Left lung (tissue), 14 donors: ENCODE measurements at places on chromosomes 11 and 22. TPM values are rescaled to one million over a fixed set of nuclear protein-coding genes. Genes with fewer than 3 reads are reported as not detected.

- DNase-seq = no peak
- H3K27me3 ChIP-seq = no peaks in the 10 kb centered on the region
- H3K36me3 ChIP-seq = no peaks in the 10 kb centered on the region
- H3K4me3 ChIP-seq = no peak overlapping the region
These were observed 151.7 kb downstream of the SWAP70 start for GRCh38 chr11:9815486-9816136.

GRCh38 chr22:44823396-44823795 is 71.0 kb downstream of the ARHGAP8 start:
- no peaks in the 10 kb centered on the region for H3K27me3 ChIP-seq
- no peaks in the 10 kb centered on the region for H3K36me3 ChIP-seq
- H3K4me3 ChIP-seq = no peak overlapping the region
- no peak overlapping the region for H3K27ac ChIP-seq

DNA sequence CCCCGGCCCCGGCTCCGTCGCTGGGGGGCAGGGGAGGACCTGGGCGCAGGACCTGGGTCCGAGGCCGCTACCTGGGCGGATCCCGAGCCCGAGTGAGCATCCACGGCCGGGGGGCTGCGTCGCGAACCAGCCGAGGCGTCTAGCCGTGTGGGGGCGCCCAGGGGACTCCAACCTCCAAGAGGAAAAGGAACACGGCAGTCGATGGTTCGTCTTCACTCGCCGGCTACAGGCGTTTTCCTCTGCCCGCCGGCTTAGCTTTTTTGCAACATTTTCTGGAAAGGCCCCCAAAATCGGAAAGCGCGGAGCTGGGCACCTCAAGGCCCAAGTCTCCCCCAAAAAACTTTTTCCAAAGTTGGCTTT is 666 bp downstream of the PDGFB start:
- no peaks in the 10 kb centered on the region for H3K36me3 ChIP-seq
- peaks cover 73% of the 10 kb centered on the region for H3K4me1 ChIP-seq
- peak overlapping the region; percentile 44 for H3K27ac ChIP-seq
- H3K4me3 ChIP-seq = peak overlapping the region; percentile 54
- H3K27me3 ChIP-seq = peaks cover 38% of the 10 kb centered on the region
- DNase-seq = no peak

The TPBGL gene
- 0.70 TPM for total RNA-seq

GRCh38 chr11:115607621-115608221 is 103.5 kb upstream of the CADM1 start:
- H3K4me1 ChIP-seq = no peaks in the 10 kb centered on the region
- no peak overlapping the region for H3K4me3 ChIP-seq
- peak; percentile 54 for DNase-seq
- H3K27ac ChIP-seq = no peak overlapping the region
- H3K27me3 ChIP-seq = no peaks in the 10 kb centered on the region

The CPT1B gene
- 20.0 TPM for total RNA-seq

The MMP8 gene
- 0.41 TPM for total RNA-seq

- no peaks in the 10 kb centered on the region for H3K36me3 ChIP-seq
- no peak overlapping the region for H3K4me3 ChIP-seq
- H3K27me3 ChIP-seq = peaks cover 4% of the 10 kb centered on the region
- H3K27ac ChIP-seq = no peak overlapping the region
These were observed 11.7 kb upstream of the LTO1 start for GRCh38 chr11:69686856-69687255.

DNA sequence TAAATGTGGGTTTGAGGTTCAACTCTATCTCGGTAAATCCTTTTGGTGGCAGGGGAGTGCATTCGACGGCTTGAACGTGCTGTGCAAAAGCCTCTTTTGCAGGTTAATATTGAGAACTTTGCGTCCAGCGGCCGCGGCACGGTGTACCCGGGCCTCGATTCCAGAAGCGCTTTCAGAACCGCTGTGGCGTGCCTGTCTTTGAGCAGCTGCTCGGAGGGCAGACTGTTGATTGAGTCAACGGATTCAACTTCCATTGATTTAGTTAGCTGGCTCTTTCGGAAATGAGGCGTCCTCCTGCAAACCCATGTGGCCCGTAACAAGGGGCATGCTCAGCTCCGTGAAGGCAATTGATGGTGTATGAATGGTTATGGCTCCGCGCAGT is 1247.8 kb downstream of the BRD1 start:
- no peak for DNase-seq
- H3K4me1 ChIP-seq = peaks cover 9% of the 10 kb centered on the region
- H3K27me3 ChIP-seq = peaks cover 10% of the 10 kb centered on the region
- H3K27ac ChIP-seq = no peak overlapping the region

DNA sequence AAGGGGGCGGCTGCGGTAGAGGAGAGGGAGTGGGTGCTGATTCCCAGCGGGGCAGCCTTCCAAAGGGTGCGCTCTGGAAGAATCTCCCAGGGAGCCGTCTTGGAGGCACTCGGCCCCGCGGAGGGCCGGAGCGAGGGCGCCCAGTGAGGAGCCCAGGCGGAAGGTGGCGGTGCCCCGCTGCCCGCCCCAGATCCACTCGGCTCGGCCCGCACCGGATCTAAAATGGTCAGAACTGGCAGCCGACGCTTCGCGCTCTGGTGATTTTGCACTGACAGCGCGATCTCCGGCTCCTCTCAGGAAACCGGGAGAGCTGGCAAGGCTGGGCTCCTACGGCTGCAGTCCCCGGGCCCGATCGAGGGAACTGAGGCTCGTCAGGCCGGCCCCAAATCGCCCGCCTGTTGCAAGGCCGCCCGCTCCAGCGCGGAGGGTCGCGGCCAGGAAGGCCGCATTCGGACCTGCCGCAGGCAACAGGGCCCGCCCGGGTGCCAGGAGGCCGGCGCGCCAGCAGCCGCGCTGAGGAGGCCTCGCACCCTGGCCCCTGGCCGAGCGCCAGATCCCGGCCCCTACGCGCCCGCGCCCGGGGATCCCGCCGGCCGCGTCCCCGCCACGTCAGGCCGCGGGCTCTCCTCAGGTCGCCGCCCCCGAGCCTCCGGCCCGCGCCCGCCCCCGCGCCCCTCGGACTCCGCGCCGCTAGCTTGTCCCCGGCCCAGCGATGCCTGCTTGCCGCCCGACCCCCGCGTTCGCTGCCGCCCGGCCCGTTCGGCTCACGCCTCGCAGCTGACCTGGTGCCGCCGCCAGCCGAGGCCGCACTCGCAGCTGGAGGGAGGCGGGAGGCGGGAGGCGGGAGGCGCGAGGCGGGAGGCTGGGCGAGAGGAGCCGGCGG is at the start of gene KLHL22:
Gene KLHL22 (minus strand): TSS at position 818 of the 883 bp plus-strand sequence. CDS start 6,584 bp downstream, outside the sequence.
- H3K36me3 ChIP-seq = no peaks in the 10 kb centered on the region
- peaks cover 25% of the 10 kb centered on the region for H3K4me1 ChIP-seq
- H3K27me3 ChIP-seq = no peaks in the 10 kb centered on the region
- DNase-seq = peak; percentile 86
- H3K27ac ChIP-seq = peak within 1 kb of the TSS; percentile 93

The CNTN5 gene
- total RNA-seq = 0.08 TPM

- H3K4me1 ChIP-seq = no peaks in the 10 kb centered on the region
- no peak overlapping the region for H3K4me3 ChIP-seq
- H3K36me3 ChIP-seq = no peaks in the 10 kb centered on the region
- no peak for DNase-seq
- no peak overlapping the region for H3K27ac ChIP-seq
These were observed 1164.4 kb downstream of the BRD1 start for GRCh38 chr22:48663297-48663696.

The TSGA10IP gene
- total RNA-seq = not detected

The SYTL2 gene
- total RNA-seq = 21.3 TPM

DNA sequence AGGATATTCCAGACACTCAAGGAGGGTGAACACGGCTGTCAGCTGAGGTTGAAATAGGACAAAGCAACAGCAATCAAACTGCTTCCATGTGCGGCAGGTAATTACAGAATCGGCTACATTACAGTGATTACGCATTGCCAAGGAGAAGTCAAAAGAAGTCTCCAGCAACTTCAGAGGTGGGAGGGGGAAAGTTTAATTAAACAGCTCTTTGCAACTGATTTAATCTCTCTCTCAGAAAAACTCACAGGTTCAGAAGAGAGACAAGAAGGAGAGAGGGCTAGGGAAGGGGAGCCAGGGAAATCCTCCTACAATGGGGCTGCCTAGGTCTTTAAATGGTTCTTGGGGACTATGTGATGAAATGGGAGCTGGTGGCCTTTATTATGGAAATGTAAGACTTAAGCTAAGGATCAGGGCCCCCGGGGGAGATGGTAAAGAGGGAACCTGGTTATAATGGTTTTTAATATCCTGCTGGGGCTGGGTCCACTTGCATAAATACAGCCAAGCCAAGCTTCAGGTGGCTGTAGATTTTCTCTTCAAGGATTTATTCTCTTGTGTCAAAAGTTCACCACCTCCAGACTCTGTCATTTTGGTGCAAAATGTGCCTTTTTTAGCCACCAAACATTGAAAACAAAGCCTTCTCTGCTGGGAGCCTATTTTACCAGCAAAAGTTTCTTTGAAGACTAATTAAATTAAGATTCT is 354.7 kb upstream of the NARS2 start:
- H3K27ac ChIP-seq = no peak overlapping the region
- H3K4me1 ChIP-seq = no peaks in the 10 kb centered on the region
- H3K36me3 ChIP-seq = no peaks in the 10 kb centered on the region
- no peak overlapping the region for H3K4me3 ChIP-seq

- peaks cover 5% of the 10 kb centered on the region for H3K27me3 ChIP-seq
- DNase-seq = no peak
- H3K36me3 ChIP-seq = no peaks in the 10 kb centered on the region
- H3K27ac ChIP-seq = no peak overlapping the region
- H3K4me1 ChIP-seq = no peaks in the 10 kb centered on the region
These were observed 1290.4 kb downstream of the BRD1 start for GRCh38 chr22:48537343-48537680.

GRCh38 chr11:76600124-76600655 is 70.4 kb downstream of the LRRC32 start:
- H3K27ac ChIP-seq = no peak overlapping the region
- peaks cover 31% of the 10 kb centered on the region for H3K4me1 ChIP-seq

DNA sequence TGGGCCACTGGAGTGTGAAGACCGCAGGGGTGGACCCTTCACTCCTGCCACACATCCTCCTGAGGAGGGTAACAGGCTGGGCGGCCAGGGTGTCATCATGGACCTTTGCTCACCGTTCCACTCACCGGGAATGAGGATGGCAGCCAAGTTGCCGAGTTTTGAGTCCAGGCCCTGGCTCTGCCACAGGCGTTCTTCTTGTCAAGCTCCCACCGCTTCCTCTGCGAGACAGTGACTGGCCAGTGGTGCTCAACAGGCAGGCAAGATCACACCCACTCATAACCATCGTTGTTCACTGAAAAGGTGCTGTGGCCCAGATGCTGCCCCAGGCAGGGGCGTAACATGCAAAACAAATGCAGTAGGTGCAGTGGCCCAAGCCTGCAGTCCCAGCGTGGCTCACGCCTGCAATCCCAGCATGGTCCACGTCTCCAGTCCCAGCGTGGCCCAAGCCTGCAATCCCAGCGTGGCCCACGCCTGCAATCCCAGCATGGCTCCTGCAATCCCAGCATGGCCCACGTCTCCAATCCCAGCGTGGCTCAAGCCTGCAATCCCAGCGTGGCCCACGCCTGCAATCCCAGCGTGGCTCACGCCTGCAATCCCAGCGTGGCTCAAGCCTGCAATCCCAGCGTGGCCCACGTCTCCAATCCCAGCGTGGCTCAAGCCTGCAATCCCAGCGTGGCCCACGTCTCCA is 5.0 kb upstream of the PANX2 start:
- no peaks in the 10 kb centered on the region for H3K36me3 ChIP-seq
- no peak overlapping the region for H3K4me3 ChIP-seq
- H3K4me1 ChIP-seq = peaks cover 7% of the 10 kb centered on the region
- peaks cover 41% of the 10 kb centered on the region for H3K27me3 ChIP-seq
- DNase-seq = no peak

DNA sequence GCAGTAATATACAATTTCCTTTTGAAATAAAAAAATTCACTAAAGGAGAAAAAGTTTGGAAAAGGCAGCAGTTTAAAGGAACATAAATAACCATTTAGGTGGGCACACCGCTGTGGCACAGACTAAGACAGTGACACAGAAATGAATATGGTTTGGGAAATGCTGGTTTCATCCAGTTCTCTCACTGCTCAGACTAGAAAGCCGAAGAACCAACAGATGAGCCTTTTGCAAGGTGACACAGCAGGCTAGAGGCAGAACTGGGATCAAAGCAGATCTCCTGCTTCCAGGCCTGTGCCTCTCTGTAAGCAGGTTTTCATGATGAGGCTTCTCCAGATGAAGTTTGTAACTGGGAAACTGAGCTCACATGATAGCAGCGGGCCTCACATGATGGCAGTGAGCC is 380.0 kb upstream of the NARS2 start:
- H3K27ac ChIP-seq = no peak overlapping the region
- H3K4me3 ChIP-seq = no peak overlapping the region
- no peak for DNase-seq

The SCGB1D1 gene
- not detected for total RNA-seq

The GAB2 gene
- total RNA-seq = 43.8 TPM

DNA sequence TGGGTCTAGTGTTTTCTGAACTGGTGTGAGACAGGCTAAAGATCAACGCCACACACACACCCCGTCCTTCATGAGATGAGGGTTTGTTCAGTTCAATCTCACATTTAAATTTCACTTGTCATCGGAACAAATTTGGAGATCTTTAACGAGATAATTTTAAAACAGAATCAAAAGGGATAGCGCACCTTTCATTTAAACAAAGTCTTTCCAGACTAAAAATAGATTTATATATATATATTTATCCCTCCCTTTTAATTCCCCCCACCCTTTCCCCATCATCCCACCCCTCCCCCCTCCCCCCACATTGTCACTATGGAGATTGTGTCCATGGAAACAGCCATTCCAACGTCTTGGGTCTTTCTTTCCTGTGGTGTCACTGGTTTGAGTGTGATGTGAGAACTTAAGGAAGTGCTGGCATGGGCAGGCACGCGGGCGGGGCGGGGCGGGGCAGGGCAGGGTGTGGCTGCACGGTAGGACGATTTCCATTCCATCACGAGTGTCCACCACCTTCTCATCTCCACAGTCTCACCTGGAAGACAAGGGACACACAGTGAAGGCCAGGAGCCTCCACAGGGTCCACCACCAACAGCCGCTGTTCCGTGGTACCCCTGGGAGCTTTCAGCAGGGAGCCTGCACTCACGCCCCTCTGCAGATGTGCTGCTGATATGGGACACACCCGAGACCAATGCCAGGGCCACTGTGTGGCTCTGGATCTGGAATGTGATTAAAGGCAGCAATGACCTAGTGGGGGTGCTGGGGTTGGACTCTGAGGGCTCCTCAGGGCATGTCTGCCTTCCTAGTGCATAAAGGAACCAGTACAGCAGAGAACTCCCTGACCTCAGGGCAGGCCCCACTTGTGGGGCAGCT is 30.5 kb upstream of the CYP2D6 start:
- no peak for DNase-seq
- no peaks in the 10 kb centered on the region for H3K4me1 ChIP-seq

The MMP27 gene
- total RNA-seq = not detected

The SLC37A2 gene
- 19.3 TPM for total RNA-seq
